Activated CD8-positive, alpha-beta T cell treated with anti-CD3 and anti-CD28 coated beads, Interleukin-2, amount 10 ng/mL, durations not matched to agents 7 days and 5 days (primary cell): ENCODE measurements at places on chromosomes 11 and 22.

DNA sequence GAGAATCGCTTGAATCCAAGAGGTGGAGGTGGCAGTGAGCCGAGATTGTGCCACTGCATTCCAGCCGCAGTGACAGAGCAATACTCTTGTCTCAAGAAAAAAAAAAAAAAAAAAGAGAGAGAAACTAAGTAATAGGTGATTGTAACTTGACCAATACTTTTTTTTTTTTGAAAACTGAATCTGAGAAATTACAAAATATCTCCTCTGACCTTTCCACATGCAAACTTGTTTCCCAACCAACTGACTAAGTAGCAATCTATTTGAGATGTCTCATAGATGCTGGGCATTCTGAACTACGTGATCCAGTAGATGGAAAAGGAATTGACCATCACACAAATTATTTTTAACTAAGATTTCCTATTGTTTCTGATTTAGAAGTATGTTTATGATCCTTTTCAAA lies 407.3 kb upstream of the CHORDC1 start:
- no peak for DNase-seq

DNA sequence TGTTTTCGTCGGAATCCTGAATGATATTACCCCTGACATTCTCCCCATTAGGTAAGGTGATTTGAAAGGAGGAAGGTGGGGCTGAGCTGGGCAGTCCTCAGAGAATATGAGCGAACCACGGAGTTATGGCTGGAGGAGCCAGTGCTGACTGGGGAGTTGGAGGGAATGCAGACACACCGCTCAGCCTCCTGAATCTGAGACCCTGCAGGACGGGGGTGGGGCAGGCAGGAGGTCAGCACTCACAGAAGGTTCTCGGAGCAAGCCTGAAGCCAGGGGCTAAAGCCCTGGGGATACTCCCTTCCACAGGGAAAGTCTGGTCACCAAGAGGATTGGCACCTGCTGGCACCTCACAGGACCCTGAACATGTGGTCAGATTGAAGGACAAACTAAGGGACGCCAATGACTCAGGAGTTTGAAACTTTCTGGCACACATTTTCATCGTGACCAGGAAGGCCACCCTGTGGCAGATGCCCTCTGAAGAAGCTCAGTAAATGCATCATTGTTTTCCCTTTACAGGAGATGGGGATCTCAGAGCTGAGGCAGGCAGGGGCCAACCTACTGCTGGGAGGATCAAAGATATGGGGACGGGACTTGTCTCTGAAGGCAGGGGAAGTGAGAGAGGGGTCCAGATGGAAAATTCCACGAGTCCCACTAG lies 26.9 kb upstream of the FCHSD2 start:
- DNase-seq = no peak

- DNase-seq = no peak
These were observed 964.8 kb downstream of the JRKL start for GRCh38 chr11:97354576-97354975.

DNA sequence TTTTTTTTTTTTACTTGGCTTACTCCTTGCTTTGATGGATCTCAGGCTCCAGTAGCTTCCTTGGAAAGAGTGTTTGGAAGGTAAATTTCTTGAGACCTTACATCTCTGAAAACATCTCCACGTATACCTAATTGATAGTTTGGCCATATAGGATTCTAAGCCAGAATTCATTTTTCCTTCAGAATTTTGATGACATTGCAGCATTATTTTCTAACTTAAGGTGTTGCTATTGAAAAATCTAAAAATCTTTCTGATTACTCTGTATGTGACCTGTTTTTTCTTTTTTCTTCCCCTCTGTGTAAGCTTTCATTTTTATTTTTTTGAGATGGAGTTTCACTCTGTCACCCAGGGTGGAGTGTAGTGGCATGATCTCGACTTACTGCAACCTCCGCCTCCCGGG lies 23.1 kb upstream of the SPTBN2 start:
- no peak for DNase-seq

DNA sequence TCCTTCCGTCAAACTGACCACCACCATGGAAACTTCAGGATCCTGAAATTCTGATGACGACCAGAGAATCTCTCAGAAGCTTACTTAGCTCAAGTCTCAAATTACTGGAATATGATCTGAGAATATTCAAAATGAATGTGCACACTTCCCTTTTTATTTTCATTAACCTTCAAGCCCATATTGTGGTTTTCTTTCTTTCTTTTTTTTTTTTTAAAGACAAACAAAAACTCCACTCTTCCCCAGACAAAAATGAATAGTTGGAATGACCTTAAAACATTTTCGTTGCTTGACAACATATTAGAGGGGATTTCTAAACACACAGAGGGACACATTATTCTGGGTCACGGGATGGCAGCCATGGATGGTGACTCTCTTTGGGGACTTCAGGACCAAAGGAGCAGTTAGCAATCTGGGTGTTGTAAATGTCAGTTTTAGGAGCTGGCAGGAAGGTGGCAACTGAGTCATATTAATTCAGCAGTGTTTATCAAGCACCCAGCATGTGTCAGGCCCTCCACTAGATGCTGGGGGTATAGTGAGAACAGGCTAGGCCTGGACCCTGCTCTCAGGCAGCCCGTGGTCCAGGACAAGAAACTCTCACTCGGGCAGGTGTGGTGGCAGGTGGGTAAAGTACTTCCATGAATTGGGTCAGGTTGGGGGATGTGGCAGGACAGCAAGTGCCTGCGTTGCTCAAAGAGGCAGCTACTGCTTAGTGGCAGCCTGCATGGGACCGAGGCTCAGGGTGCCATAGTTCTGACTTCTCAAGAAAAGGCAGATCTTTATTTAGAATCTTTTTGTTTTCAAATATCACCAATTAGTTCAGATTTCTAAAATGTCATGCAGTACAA lies 126.1 kb downstream of the HIPK3 start:
- no peak for DNase-seq

GRCh38 chr11:46210133-46210636 lies 67.3 kb upstream of the CREB3L1 start:
- DNase-seq = no peak

GRCh38 chr11:102119997-102120396 lies 9.8 kb downstream of the YAP1 start:
- no peak for DNase-seq

DNA sequence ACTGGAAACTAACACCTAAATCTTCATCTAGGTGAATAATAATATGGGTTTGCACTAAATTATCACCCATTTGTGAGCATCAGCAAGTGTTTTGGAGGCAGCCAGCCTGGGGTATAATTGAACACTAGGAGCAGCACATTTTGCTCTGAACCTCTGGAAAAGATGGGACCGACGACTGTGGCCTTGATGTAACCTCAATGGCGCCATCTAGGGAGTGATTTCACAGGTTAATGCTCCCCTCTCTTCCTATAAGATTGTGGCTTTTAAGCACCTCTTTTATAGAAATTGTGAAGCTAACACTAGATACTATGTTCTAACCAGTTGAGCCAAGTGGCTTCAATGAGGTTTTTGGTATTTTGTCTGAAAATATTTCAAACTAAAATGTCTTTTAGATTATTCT lies 203.7 kb downstream of the NELL1 start:
- no peak for DNase-seq

DNA sequence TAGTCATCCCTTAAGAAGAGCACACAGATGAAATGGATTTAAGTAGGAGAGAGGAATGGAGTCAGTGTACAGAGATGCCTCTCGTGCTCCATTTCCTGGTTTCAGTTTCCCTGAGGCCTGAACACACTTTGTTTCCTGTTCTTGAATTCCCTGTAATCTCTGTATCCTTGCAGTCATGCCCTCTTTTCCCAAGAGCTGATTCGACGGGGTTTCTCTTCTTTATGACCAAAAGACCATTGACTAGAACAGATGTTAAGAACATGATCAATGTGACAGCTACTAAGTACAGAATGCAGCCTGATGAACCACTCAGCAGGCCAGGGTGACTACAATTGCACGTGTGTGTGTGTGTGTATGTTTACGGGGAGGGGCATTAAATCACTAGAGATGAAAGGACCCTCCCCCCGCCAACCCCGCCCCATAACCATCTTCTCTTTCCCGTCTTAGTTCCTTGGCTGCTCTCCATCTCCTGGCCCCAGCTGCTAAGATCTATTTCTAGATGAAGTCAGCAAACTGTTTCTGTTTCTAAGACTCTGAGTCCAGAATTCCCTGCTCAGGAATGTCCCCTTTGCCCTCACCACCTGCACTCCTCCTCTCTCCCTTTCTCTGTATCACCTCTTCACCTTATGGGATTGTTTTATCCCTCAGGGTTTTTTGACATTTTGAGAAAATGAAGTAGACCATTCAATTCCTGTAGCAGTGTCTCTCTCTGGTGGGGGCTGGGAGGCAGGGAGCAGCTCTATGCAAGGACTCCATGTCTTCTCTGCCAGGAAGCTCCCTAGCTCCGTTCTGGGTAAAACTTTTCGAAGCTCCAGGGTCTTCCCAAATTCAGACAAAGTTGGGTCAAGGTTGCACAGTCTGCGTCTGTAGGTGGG lies 26.0 kb downstream of the SLC22A6 start:
- DNase-seq = no peak

- no peak for DNase-seq
These were observed 627.3 kb upstream of the KIRREL3 start for GRCh38 chr11:127627629-127628457.

GRCh38 chr11:1556278-1556902 lies 15.7 kb downstream of the DUSP8 start:
- DNase-seq = no peak
